ENCODE measurements at places on chromosomes 4 and X.
A peak's percentile ranks its signal among the peaks of the same experiment; 100 is the strongest.

DNA sequence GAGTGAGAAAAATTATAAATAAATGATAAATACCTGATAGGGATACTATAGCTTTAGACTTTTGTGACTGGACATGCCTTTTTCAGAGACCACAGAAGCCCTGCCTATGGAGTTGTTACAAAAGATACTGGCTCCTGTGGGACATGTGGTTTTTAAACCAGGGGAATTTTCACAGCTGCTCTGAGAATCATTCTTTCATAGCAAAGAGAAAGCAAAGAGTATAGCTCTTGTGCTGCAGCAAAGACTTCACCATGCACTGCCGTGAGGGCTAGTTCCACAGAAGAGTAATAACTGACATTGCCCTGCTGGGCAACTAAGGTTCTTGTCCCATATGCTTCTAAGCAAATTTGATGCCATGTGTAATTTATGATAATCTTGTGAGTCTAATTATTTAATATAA is 98.2 kb downstream of the MAPK10 start:
- DNase-seq, result no peak

DNA sequence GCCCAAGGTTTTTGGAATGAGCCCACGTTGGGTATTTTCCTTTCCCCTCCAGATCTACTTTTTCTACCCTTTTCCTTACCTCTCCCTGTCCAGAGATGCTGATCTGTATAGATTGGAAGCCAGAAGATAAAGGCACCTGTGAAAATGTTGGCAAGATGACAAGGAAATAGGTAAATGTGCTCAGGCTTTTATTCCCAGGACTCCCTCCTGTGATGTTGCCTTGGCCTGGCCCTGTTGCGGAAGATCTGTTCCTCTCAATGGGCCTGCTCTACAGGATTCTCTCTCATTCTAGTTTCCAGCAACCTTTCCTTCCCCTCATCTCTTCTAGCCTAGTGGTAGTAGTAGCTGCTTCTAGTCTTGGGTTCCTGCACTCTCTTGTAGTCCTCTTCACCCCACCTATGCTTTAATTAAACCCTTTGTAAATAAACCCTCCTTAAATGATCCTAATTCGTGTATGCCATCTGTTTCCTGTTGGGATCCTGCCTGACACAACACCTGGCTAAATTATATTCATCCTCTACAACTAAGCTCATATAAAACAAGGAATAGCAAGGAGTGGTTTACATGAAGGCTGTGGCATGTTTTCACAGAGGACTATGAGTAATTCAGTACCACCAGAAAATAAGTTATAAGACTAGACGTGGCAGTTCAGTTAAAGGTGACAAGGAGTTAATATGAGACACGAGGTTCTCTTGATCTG is 95.7 kb upstream of the MAOA start:
- no peak for DNase-seq

DNA sequence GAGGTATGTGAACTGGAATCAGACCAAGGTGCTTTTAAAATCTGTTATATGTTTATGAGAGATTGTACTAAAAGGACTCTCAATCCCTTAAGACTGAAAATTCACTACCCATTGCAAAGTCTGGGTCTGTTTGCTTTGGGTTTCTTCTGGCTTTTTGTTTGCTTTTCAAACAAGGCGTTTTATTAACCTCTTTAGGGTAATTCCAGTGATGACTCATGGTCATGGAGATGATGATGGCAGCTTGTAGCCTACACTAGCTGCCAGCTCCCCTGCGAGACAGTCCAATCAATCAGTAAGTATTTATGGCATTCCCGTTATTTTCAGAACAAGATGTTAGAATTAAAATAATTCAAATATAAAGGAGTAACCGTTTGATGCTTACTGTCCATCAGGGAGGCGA is 643.8 kb upstream of the FTHL17 start:
- DNase-seq, result no peak

DNA sequence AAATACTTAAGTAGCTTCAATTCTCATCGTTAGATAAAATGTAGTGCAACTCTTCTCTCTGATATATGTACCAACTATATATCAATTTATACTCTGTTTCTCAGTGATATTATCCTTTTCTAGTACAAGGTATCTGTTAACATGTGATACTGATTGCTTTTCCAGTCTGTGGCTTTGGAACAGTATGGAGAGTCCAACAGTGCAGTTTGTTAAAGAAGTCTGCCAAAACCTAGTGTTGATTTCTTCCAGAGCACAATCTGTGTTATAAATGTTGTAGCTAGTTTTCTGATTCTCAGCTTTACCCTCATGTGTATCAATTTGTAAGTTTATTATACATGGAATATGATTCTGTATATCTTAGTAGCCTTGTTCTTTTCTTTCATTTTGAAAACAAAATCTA is 465.0 kb downstream of the IL15 start:
- no peak for DNase-seq

DNA sequence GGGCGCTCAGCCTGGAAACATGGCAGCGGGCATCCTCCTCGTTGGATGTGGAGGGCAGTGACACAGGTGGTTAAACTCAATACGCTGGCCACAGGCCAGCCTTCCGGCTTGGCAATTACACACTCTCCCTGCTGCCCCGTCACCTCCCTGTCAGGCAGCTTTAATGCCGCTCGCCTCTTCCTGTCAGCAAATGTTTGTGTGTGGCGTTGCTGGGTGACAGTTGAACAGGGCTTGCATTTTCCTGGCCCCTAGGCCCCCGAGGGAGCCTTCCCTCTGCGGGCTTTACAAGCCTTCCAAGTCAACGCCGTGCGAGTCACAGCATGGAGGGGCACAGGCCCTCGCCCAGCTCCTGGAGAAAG is 620.0 kb downstream of the BCOR start:
- peak; percentile 75 for DNase-seq

DNA sequence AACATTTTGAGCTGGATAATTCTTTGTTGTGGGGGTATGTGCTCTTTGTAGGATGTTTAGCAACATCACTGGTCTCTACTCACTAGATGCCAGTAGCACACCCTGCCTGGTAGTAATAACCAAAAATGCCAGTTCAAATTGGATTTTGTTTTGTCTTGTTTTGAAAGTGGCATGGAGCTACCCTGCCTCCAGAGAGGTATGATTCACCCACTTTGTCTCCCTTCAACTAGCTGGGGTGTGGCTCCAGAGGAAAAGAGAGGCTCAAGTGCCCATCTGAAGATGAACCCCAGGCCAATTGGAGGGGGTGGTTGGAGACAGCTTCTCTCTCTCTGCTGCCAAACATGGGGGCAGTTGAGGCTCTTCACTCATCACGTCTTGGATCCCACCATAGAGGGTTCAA is 34.5 kb downstream of the NIPAL1 start:
- no peak for DNase-seq

DNA sequence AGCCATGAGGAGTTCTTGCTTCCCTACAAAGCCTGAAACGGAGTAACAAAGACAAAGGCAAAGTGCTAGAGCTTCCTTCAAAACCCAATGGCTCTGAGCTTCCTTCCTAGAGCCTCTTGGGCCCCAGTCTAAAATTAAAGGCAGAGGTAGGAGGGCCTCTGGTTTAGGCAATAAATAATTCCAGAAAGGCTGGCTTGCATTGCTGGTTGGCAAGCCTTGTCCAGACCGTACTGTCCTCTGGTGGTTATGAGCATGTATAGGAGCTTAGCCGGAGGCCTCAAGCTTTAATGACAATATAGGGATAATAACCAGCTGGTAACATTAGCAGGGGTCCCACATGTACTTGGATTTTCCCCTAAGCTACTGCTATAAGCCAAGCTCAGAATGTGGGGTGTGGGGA is 237.3 kb downstream of the AR start:
- DNase-seq, result no peak

- DNase-seq, result no peak
Measured at GRCh38 chrX:6120329-6120728, 108.3 kb downstream of the NLGN4X start.

- DNase-seq, result no peak
Measured at GRCh38 chr4:87545052-87545451, 15.9 kb upstream of the SPARCL1 start.

- DNase-seq, result no peak
Measured at GRCh38 chr4:5660185-5660584, 48.2 kb downstream of the EVC2 start.

DNA sequence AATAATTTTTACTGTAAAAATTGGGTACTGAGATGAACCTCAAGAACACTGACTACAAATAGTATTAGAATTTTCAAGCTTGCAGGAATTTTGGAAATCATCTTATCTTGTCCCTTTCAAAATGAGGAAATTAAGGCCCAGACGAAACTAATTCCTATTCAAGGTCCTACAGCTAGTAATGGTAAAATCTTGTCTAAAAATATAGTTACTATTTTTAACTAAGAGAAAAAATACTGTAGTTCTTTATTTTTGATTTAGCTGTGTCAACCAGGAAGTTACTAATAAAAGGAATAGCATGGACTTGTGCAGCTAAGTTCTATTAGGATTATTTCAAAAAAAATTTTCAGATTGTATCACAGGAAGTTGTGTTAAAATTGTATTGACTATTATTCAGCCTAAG is 12.7 kb downstream of the PRIMPOL start:
- DNase-seq, result no peak

DNA sequence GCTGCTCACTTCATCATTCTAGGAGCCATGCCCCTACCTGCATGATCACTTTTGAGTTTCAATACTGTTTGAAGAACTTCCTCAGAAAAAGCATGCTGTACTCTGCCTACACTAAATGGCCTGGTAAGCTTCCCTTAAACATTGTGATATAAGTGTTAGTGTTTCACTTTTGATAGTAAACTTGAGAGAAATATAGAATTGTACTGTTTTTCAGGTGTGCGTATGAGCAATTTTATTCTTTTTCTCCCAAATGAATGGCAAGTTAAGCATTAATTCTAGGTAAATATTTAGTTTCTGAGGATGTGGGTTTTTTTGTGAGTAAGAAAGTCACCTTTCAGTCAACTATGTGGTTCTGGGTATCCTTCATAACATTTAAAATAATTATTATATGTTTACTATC is 484.5 kb downstream of the IL15 start:
- DNase-seq, result no peak

GRCh38 chr4:153785910-153786721 is 2.8 kb downstream of the SFRP2 start:
- no peak for DNase-seq

- DNase-seq, result no peak
Measured at GRCh38 chr4:20493761-20494353, 206.4 kb upstream of the PACRGL start.

DNA sequence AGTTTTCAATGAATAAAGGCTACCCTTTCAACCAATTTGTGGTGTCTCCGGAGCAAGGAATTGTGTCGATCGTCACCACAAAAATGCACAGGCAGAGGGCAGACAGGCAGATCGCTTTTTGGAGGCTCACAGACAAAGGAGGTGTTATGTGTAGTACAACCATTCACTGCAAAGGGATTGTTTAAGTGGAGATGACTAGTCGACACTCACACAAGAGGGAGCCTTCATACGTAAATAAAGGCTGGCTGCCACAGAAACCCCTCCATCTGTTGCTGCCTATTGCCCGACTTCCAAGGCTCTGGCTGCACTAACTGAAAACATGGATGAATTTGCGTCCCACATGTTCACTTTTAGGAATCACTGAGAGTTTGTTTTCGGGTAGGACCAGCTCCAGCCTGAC is 281.1 kb downstream of the NKX6-1 start:
- DNase-seq, result no peak

DNA sequence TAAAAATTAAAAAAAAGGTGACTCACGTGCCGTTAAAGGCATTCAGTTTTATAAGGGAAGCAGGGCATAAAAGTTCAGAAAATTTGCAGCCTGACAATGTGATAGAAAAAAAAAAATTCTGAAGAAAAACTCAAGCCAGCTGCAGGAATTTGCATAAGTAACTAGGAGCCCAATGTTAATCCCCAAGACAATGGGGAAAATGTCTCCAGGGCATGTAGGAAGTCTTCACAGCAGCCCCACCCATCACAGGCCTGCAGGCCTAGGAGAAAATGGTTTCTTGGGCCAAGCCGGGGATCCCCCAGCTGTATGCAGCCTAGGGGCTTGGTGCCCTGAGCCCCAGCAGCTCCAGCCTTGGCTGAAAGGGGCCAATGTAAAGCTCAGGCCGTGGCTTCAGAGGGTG is 31.2 kb downstream of the CHM start:
- DNase-seq, result no peak

DNA sequence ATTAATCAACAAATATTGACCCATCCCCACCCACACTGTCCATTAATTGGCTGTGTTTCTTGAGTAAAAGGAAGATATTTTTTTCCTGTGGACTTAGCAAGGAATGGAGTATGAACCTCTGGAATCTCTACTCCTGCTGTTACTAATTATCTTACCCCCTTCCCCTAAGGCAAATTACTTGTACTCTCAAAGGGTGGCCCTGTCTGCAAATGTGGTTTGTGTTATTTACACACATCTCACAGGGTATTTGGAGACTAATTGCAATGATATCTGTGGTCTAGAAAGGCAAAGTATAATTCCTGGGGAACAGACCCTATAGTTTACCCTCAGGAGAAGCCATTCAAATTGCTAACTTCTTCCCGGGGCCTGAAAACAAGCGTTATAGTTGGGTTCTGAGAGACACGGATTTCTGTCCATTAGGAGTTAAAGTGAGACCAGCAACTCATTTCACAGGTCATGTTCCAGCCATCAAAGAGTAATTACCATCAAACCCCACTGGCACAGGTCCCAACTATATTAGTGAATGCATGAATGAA is 133.0 kb upstream of the RASGEF1B start:
- no peak for DNase-seq

- DNase-seq, result no peak
Measured at GRCh38 chr4:14176613-14177012, 549.1 kb upstream of the BOD1L1 start.

- no peak for DNase-seq
Measured at GRCh38 chr4:105551965-105552746, at the start of gene ARHGEF38. Gene ARHGEF38 (plus strand): TSS chr4:105552620. CDS start chr4:105552766, 146 bp downstream.

- DNase-seq, result no peak
Measured at GRCh38 chrX:43703211-43703791, 47.2 kb downstream of the MAOA start.

- no peak for DNase-seq
Measured at GRCh38 chr4:95288552-95288951, 260.2 kb downstream of the UNC5C start.

DNA sequence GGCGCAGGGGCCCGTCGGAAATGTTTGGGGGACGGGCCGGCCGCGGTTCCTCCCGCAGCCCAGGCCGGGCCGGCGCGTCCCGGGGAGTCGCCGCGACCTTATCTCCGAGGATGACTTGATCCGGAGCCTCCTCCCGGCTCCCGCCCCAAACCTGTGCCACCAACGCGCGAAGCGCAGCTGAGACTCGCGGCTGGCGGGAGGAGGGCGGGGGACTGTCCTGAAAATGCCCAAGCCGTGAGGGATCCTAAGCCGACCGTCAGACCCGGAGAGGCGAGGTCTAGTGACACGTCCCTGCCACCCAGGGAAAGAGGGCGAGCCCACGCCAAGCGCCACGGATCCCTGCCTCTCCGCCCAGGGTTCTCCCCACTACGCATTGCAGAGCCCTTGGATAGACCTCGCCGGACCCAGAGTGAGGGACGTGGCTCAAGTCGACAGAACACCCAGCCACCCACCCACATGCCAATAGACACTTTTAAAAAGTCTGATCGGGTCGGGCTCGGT is 26.9 kb downstream of the UTP14A start:
- DNase-seq, result peak; percentile 42

GRCh38 chr4:107737450-107737849 is 17.4 kb upstream of the PAPSS1 start:
- DNase-seq, result no peak

- DNase-seq, result no peak
Measured at GRCh38 chr4:4859799-4860599, 534 bp downstream of the MSX1 start.

- DNase-seq, result peak; percentile 57
Measured at GRCh38 chr4:184163813-184164212, 53.9 kb downstream of the ENPP6 start.
